ENCODE measurements at places on chromosomes 2 and 18.

DNA sequence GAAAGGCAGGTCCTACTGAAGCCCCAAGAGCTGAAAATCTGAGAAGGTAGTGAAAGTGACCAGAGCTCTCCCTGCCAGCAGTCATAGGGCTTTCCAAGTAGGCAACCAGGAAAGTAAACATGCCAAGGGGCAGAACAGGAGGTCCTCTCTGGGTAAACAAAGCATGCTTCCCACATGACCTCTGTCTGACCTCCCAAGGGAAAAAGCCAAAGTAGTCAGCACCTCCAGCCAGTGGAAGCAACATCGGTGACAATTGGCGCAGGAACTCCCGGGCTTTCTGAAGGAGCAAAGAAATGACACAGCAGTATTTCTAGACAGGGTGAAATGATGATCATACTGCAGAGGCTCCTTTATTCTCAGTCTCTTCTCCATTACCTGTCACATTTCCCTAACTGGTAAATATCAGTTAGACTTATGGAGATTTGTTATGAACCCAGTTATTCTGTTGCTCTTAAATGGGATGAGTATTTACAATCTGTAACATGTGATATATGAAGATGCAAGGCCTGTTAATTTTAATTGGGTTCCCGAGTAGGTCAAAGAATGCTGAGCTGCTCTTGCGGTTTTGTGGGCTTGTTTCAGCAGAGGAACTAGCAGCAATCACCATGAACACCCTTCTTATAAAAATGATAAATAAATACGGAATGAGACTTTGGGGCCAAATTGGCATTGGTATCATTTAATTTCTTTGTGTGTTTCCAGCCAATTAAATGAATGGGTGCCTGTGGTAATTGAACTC lies 321.0 kb downstream of the RND3 start:
- no peak for DNase-seq

- no peak for DNase-seq
These were observed 83.4 kb downstream of the RAPH1 start for GRCh38 chr2:203451689-203452088.

DNA sequence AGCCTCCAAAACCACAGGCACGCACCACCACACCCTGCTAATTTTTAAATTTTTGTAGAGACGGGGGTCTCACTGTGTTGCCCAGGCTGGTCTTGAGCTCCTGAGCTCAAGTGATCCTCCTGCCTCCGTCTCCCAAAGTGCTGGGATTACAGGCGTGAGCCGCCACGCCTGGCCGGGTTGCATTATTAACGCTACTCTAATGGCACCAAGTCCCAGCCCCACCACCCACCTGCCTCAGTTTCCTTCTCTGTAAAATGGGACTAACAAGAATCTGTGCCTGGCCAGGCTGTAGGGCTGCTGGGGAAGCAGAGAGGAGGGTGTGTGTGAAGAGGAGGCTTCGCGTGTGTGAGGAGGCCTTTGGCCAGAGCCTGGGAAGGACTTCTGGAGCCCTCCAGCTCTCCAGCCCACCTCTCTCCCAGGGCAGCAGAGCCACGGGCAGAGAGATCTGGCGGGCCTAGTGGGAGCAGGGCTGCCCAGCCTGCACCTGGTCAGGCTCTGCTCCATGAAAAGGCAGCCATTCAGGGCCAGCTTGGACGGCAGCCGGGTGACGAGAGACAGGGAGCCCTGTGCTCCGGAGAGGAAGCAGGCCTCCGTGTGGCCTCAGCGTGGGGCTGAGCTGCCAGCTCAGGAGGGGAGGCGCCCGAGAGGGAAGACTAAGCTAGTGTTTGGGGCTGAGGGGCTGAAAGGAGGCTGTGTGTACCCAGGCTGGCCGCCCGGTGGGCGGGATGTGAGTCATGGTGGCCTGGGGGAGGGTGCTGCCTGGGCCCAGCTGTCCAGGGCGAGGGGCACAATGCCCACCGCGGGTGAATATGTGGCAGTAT lies 7.4 kb upstream of the B3GNT7 start:
- DNase-seq, result no peak

GRCh38 chr2:71637168-71637567 lies 183.8 kb downstream of the DYSF start:
- no peak for DNase-seq

GRCh38 chr2:196277002-196277401 lies 105.6 kb upstream of the STK17B start:
- DNase-seq, result no peak

GRCh38 chr18:11147962-11148679 lies 1.2 kb downstream of the PIEZO2 start:
- no peak for DNase-seq

DNA sequence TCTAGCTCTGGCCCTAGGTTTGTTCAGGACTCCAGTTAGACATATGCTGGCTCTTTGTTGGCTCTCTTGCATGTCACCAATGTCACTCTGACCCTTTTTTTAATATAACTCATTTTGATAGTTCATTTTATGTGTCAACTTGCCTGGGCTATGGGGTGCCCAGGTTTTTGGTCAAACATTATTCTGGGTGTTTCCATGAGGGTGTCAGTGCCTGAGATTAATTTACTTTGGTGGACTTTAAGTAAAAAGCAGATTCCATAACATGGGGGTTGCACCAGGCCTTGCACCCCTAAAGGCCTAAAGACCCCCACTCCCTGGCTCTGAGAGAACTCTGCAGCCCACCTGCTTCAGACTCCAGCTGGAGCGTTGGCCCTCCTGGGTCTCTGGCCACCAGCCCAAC lies 48.1 kb upstream of the SNTG2 start:
- DNase-seq, result no peak

- DNase-seq, result no peak
These were observed 205.8 kb upstream of the CYRIA start for GRCh38 chr2:16871411-16871810.

DNA sequence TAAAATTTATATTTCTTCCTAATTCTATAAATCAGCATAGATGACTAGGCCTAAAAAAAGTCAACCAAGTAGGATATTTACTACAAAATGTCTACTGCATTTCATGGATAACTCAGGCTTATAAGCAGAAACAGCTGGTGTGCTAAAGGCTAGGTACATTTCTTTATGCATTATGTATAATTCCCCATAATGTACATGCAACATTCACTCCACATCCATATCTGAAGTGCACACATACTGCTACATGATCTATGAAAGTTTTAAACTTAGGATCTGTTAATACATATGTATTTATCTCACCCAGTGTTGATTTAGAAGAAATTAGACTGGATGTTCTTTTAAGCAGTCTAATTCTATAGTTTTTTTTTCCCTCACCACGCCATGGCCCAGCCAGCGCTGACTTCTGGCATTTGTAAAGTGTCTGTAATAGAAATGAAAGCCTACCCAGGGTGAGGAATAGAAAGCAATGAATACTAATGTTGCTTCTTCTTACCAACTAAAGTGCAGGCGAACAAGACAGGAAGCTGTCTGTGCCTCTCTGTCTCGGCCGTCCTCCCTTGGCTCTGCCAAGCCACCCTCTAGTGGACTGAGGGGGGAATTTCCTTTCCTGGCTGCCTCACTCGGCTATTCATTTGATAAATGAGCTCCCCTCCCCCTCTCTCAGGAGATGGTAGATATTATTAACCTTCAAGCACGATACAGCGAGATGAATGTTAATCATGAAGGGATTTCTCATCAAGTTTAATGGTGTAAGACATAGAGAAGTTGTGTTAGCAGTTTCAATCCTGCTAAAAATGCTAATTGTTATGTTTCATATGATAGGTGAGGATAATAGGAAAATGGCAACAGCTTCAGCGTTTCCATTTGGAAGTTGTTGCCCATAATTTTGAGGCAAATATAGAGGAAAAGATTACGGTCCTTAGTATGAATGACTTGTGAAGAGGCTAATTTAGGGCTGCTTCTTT lies 384.5 kb downstream of the MTX2 start:
- DNase-seq, result peak; percentile 66

- DNase-seq, result peak; percentile 43
These were observed 5.1 kb downstream of the FIGLA start for GRCh38 chr2:70785137-70785911.

DNA sequence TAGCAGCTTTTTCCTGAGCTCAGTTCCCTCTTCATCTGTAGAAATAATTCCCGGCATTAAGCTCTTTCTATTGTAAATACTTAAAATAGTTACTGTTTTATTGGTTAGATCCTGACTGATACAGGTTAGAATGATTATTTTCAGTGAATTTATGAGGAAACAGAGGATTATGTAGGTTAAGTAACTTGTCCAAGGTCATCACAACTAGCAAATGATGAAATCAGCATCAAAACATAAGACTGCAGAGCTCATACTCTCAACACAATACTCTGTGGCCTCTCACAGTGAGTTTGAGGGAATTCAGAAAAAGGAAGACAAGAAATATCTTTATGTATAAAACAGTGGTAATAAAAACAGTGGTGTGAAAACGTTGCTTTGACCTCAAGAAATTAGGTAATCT lies 113.2 kb upstream of the DLX2 start:
- no peak for DNase-seq

GRCh38 chr18:74012954-74013630 lies 134.5 kb downstream of the FBXO15 start:
- DNase-seq, result no peak

- DNase-seq, result no peak
These were observed 27.9 kb downstream of the KIAA1328 start for GRCh38 chr18:36856815-36857214.

- no peak for DNase-seq
These were observed 150.3 kb upstream of the ZFP36L2 start for GRCh38 chr2:43376523-43377198.

DNA sequence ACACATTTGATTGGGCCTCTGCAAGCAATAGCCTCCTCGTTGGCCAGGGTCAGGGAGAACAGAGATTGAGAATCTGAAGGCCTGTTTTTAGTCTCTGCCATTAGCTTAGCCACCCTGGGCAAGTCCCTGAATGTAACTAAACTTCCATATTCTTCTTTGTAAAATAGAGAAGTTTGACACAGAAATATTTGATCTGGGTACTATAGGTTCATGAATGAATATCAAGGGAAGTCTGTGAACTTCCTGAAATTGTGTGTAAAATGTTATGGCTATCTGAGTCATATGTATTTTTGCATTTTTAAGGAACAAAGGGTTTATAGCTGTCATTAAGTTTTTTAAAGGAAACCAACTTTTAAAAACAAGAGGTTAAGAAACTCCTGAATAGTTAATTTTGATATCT lies 23.2 kb downstream of the RND3 start:
- no peak for DNase-seq

GRCh38 chr2:241788572-241788971 lies 11.9 kb downstream of the GAL3ST2 start:
- DNase-seq, result no peak

- DNase-seq, result no peak
These were observed 44.7 kb upstream of the INHBB start for GRCh38 chr2:120301284-120301683.

GRCh38 chr18:8506251-8507049 lies 102.8 kb upstream of the RAB12 start:
- DNase-seq, result no peak

DNA sequence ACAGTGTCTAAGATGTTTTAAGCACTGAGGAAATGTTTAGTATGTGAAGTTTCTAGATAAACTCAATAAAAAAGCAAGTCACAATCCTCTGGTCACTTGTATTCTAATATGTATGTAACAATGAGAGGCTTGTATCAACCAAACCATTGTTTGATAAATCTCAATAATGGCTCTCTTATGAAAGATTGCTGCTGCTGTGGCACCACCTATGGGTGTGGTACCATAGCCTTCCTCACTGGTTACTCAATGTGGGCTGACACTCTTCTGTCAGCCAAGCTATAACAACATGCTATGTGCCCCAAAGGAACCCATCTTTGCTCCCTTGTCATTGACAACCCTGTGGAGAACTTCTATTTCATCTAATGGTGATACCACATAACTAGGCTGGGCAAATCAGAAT lies 12.6 kb upstream of the RAB1A start:
- no peak for DNase-seq
